ENCODE measurements at places on chromosomes 3 and 15. TPM values are rescaled to one million over a fixed set of nuclear protein-coding genes. Genes with fewer than 3 reads are reported as not detected.

TOPAZ1 gene
- not detected for total RNA-seq

GRCh38 chr3:12644331-12644937, 19.5 kb downstream of the RAF1 start:
- H3K36me3 ChIP-seq: peaks cover 9% of the 10 kb centered on the region
- no peak overlapping the region for H3K4me3 ChIP-seq
- no peak for DNase-seq
- H3K27me3 ChIP-seq: no peaks in the 10 kb centered on the region
- no peak overlapping the region for H3K27ac ChIP-seq

GRCh38 chr15:31403606-31404005, 77.0 kb downstream of the KLF13 start:
- peaks cover 3% of the 10 kb centered on the region for H3K27me3 ChIP-seq
- H3K27ac ChIP-seq: no peak overlapping the region
- H3K4me1 ChIP-seq: peaks cover 41% of the 10 kb centered on the region

- peaks cover 28% of the 10 kb centered on the region for H3K4me1 ChIP-seq
- H3K27me3 ChIP-seq: no peaks in the 10 kb centered on the region
- DNase-seq: no peak
- H3K36me3 ChIP-seq: peaks cover 2% of the 10 kb centered on the region
- H3K4me3 ChIP-seq: no peak overlapping the region
- no peak overlapping the region for H3K27ac ChIP-seq
These were observed 155.9 kb upstream of the TBL1XR1 start for GRCh38 chr3:177353140-177353539.

GRCh38 chr3:43753741-43754715, 63.3 kb downstream of the ABHD5 start:
- no peak for DNase-seq
- no peak overlapping the region for H3K4me3 ChIP-seq
- no peak overlapping the region for H3K27ac ChIP-seq
- no peaks in the 10 kb centered on the region for H3K36me3 ChIP-seq
- peaks cover 10% of the 10 kb centered on the region for H3K27me3 ChIP-seq

DNA sequence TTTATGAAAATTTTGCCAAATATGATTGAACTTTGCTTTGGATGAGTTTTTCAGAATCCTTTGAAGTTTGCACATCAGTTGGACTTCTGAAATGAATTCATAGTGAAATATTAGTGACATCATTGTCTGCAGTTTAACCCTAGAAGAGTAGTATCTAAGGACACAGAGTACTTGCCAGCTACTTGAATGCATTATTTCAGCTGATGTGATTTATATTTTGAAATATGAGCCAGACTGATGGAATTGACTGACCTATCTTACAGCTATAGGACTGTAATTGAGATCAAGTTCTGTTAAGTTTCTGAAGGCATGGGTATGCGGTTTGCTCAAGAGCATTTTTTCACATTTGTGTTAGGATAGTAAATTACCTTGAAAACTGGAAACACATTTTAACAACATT, 51.2 kb downstream of the LYSMD4 start:
- no peak overlapping the region for H3K27ac ChIP-seq
- peaks cover 65% of the 10 kb centered on the region for H3K36me3 ChIP-seq
- no peaks in the 10 kb centered on the region for H3K27me3 ChIP-seq
- no peak overlapping the region for H3K4me3 ChIP-seq

GRCh38 chr3:183904833-183905780, 20.4 kb upstream of the PARL start:
- no peaks in the 10 kb centered on the region for H3K36me3 ChIP-seq
- H3K27me3 ChIP-seq: peaks cover 4% of the 10 kb centered on the region
- DNase-seq: no peak
- no peak overlapping the region for H3K27ac ChIP-seq
- no peaks in the 10 kb centered on the region for H3K4me1 ChIP-seq
- H3K4me3 ChIP-seq: no peak overlapping the region

POMGNT2 gene
- total RNA-seq: 8.8 TPM

DNA sequence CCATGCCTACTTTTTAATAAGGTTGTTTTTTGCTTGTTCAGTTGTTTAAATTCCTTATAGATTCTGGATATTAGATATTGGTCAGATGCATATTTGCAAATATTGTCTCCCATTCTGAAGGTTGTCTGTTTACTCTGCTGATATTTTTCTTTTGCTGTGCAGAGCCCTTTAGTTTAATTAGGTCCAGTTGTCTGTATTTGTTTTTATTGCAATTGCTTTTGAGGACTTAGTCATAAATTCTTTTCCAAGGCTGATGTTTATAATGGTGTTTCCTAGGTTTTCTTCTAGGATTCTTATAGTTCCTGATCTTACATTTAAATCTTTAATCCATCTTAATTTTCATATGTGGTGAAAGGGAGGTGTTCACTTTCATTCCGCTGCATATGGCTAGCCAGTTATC, 77.4 kb downstream of the PTPRG start:
- no peak overlapping the region for H3K27ac ChIP-seq
- no peak for DNase-seq
- no peaks in the 10 kb centered on the region for H3K27me3 ChIP-seq
- H3K4me3 ChIP-seq: no peak overlapping the region
- H3K4me1 ChIP-seq: no peaks in the 10 kb centered on the region
- no peaks in the 10 kb centered on the region for H3K36me3 ChIP-seq

GATA2 gene
- total RNA-seq: not detected

NGRN gene
- 44.3 TPM for total RNA-seq

GRCh38 chr15:69513450-69513960, 60.9 kb downstream of the RPLP1 start:
- no peak for DNase-seq

DNA sequence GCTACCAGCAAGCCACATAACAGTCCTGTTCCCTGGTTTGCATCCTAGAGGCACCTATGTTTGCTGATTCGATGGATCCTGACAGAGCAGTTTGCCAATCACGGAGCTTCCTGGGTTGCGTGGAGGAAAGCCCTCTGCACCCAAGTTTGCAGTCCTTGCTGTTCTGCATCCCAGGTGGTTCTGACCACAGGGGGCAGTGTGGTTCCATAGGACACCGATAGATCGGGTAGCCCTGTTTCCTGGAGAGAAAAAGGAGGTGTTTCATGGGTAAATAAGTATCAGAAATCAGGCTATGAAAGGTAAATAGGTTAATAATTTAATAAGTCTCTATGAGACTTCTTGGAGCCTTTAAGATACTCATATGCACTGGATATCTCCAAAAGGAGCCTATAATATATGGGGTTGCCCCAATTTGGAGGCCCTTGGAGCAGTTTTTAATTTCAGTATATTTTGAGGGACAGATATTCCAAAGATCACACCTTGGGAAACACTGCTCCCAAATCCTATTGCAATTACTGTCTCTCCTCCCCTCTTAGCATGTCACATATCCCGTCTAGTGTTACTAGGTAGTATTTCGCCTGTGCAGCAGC, 194.6 kb upstream of the TPM1 start:
- DNase-seq: peak; percentile 81
- no peaks in the 10 kb centered on the region for H3K4me1 ChIP-seq
- H3K36me3 ChIP-seq: no peaks in the 10 kb centered on the region

TMEM158 gene
- total RNA-seq: 0.66 TPM

CSTA gene
- total RNA-seq: not detected

DNA sequence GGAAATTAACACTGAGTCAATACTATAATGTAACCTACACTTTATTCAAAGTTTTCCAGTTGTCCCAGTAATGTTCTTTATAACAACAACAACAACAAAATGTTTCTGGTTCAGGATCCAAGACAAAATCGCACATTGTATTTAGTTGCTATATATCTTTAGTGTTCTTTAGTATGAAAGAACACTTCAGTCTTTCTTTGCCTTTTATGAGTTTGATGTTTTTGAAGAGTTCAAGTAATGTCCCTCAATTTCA, 7.6 kb upstream of the GRAMD1C start:
- H3K27ac ChIP-seq: peak overlapping the region; percentile 17
- no peak overlapping the region for H3K4me3 ChIP-seq
- peaks cover 3% of the 10 kb centered on the region for H3K36me3 ChIP-seq
- no peak for DNase-seq

Data from activated CD4-positive, alpha-beta T cell treated with anti-CD3 and anti-CD28 coated beads, Interleukin-2, amount 10 ng/mL, durations not matched to agents 24 days and 14 days (primary cell).